ENCODE measurements at places on chromosomes 2 and 18. TPM values are rescaled to one million over a fixed set of nuclear protein-coding genes. Genes with fewer than 3 reads are reported as not detected.

DNA sequence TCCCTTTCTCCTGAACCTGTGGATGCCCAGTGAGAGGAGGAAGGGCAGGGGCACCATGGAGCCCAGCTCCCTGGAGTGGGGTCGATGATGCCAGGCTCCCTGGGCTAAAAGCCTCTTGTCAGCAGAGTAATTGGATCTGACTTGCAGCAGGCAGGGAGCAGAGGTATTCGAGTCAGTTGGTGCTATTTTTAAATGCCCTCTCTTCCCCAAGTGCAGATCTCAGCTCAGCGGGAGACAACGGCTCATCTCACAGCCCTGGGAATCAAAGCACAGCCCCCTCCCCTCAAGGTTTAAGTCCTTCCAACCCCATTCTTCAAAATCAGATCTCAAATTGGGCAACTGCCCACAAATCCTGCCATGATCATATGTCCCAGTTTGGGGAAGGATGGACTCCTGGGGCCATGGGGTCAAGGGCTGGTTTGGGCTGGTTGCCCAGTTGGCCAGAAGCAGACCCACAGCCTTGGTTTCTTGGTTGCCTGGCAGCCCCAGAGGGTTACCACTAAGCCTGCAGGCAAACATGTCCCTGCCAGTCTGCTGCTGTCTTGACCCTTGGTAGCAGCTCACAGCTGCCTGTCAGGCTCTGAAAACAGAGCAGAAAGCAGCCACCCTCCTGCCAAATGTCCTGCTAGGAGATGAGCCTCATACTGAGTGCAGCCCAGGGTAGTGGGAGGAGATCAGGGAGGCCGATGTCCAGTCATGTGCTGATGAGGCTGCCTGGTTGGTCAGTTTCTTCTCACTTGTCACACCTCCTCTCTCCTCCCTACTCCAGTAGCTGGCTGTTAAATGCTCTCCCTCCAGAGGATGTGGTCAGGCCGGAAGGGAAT lies 244.9 kb downstream of the LOXHD1 start:
- DNase-seq: no peak

GPR35 gene
- not detected for total RNA-seq

CCDC102B gene
- 0.78 TPM for total RNA-seq

- no peak for DNase-seq
Measured at GRCh38 chr2:53181759-53182158, 585.8 kb upstream of the CHAC2 start.

CXCR1 gene
- total RNA-seq: not detected

FTCDNL1 gene
- 0.97 TPM for total RNA-seq

GRCh38 chr2:144999936-145000335 lies 480.0 kb upstream of the ZEB2 start:
- DNase-seq: no peak

CPLX4 gene
- total RNA-seq: not detected

DNA sequence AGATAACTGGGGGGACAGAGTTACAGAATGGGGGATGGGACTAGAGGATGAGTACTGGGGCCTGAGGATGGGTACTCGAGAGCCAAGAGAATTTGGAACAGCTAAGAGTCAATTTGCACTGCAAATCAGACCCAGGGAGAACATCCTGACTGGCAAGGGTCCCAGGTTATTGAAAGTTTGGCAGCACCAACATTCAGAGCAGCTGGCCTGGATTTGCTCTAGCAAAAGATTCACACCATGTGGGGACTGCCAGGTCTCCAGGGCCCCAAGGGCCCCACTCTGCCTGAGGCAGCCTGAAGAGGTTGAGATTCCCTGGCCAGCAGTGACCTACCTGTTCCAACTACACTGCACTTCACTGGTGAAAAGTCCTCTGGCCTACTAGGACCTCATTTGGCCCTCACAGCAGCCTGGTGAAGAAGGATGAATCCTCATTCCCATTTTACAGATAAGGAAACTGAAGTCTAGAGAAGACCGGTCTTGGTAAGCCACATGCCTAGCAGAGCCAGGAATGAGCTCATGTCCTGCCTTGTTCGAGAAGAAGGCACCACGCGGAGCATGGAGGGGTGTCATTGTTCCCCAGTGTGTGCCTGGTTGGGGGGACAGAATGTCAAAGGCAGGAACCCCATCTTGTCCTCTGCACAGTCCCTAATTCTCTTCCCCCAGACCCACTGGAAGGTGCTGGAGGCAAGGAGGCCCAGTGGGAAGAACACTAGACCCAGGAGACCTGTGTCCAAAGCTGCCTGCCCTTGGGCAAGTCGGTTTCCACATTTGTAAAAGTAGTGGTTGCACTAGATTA lies 258.6 kb downstream of the TNS1 start:
- no peak for DNase-seq

DNA sequence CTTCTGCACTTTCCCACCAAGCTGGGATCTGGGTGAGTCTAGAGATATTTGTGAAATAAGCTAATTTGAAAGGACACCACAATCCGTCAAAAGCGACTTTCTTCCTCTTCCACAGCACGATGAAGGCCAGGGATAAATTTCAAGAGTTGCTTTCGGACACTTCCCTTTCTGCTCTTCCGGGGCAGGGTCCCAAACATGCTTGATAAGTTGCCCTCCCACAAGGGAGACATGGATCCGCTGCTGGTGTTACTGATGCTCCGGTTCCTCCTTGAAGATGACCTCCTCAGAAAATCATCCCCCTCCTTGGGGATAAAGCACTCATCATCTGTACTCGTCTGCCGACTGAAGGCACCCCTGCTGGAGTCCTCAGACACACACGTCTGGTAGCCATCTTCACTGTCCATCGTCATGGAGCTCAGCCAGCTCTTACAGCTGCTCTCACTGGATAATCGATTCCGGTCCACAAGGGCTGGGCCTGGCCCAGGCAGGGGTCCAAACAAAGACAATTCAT lies 28.2 kb downstream of the CYTIP start:
- DNase-seq: no peak

- DNase-seq: no peak
Measured at GRCh38 chr18:3263132-3263700, 1.3 kb downstream of the MYL12B start.

ARL5A gene
- total RNA-seq: 74.8 TPM

- no peak for DNase-seq
Measured at GRCh38 chr2:208358758-208359631, 47.6 kb upstream of the PTH2R start.

DNA sequence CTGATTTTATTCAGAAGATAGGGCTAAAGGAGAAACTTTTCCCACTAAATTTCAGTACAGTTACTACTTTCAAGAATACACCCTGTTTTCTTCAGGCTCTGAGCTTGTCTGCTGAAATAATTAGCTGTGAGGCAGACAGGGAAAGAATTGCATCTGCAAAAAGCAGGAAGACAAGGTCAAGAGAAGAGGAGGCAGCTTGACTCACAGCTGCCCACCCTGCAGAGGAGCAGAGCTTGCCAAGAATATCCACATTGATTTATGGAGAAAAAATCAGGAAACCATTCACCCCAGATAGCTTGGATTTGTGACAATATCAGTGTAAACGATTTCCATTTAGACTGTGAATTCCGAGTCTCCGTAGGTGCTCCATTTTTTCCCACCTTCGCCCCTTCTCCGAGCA lies 49.0 kb downstream of the ACTR2 start:
- DNase-seq: no peak

DNA sequence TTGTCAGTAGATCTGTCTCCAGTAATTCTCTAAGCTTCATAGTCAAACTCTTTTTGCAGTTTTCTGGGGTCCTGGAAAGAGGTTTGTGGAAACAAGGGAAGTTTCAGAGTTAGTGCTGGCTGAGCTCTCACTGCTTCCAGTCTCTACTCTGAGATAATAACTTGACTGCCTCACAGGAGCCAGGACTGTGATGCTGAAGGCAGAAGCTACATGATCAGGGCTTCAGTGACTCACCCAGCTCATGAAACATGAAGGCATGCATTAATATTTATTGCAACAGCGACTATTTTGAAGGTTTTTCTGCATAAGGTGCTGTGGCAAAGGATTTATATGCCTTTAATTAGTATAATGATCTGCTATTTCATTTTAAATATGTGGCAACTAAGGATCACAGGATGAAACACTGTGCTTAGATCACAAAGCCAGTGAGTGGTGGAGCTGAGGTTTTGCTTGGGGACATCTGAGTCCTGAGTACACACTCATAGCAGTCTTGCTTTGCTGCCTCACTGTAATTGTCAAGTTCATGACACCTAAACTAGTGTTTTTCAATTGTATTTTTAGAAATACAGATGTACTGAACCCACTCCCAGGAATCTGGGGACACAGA lies 448.4 kb upstream of the GCFC2 start:
- DNase-seq: no peak

DHRS9 gene
- total RNA-seq: not detected

- DNase-seq: no peak
Measured at GRCh38 chr2:183490914-183491313, 366.7 kb downstream of the NUP35 start.

DNA sequence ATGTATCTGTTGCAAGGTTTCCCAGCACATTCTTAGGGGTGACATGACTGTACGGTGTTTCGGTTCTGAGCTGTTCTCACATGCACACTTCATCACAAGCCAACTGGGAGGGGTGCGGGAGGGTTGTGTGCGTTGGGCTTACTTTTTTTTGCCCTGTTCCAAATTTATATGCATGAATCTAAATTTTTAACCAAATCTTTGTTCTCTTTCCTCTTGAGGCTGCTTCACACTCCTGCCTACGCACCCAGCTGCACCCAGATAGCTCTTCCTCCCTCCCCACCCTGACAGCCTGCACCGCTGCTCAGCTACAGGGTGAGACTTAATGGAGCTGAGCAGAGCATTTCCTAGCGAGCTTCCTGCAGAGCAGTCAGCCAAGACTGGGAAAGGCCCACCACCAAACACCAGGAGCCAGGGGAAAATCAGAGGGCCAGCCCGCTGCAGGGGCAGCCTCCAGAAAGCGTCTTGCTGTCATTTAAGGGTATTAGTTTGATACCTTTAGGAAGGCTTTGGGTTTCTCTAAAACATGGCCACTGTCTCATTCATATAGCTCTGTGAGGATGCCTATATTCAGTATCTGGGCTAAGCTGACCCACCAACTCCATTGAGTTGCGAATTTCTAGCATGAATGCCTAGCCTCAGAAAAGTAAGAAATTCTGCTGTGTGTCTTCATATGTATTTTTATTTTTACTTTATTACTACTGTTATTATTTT lies 84.5 kb downstream of the POU3F3 start:
- DNase-seq: no peak

- no peak for DNase-seq
Measured at GRCh38 chr2:28463893-28464292, 32.0 kb upstream of the PLB1 start.

CYP26B1 gene
- total RNA-seq: 0.36 TPM

TMEM198 gene
- 11.0 TPM for total RNA-seq

DNA sequence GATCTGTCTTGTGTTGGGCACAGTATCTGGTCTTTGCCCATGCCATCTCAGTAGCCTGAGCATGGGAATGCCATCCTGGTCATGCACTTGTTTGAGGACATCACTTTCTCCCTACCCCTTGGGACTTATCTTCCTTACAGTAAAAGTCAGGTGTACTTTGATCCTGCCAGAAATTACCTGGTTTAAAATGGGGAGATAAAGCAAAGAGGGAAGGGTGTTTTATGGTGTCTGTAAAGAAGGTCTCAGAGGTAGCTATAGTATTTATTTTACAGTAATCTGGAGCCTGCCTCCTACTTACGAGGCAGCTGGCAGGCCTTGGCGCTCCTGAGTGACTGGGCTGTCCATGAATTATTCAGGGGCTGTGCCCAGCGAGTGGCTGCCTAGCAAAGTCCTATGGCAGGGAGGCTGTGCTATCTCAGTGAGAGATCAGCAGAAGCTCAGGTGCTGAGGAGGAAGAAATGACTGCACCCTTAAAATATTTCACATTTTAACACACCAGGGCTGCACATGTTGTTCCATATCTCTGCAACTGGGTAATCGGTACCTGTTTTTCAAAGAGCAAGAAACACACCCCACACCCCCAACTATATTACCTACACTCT lies 93.9 kb downstream of the SPTBN1 start:
- no peak for DNase-seq

GRCh38 chr2:121949271-121949670 lies 193.8 kb downstream of the TSN start:
- no peak for DNase-seq

DNA sequence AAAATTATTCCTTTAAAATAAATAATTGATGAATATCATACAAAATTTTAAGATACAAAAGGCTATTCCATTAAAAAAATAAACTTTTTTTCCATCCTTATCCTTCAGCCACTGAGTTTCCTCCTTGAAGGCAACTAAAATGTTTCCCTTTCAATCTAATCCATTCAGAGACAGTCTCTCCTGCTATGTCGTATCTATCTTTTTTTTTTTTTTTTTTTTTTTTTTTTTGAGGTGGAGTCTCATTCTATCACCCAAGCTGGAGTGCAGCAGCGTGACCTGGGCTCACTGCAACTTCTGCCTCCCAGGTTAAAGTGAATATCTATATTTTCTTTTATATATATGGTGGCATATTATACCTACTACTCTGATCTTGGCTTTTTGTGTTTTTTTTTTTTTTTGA lies 31.7 kb upstream of the SOS1 start:
- no peak for DNase-seq

DNA sequence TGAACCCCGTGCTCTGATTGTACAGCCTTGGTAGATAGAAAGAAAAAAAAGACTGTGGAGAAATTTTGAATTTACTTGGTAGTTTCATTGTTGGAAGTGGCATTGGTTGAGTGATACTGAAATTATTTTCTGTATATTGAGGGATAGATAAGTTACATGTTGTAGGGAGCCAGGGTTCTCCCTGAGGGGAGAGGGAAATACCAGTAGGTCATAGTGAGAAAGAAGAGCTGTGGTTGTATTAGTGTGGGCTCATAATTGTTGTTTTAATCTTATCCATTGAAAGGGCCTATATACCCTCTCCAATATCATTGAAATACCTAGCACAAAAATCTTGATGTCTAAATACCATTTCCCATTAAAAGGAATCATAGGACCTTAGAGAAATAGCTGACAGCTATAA lies 16.9 kb upstream of the RAB31 start:
- DNase-seq: no peak

All from H1 (cell line).